ENCODE measurements at places on chromosomes 2 and 18.
A peak's percentile ranks its signal among the peaks of the same experiment; 100 is the strongest.

- DNase-seq: no peak
These were observed 96.0 kb upstream of the GATA6 start for GRCh38 chr18:22073411-22073810.

DNA sequence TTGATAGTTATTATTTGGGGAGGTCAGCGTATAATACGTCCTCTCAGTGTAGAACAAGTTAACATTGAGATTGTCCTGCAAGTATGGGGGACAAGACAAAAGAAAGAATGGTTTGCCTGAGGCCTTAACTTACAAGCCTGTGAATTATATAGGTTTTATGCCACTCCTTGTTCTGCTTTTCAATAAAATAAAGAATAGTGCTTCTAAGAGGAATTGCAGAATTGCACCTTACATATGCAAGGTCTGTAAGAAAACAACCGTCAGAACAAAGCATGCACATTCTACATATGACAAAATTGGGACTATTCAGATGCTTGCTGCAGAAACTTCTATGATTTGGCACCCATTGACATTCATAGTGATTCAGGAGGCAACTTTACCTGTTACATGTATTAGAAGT is 785.0 kb downstream of the NR4A2 start:
- DNase-seq: peak; percentile 61

DNA sequence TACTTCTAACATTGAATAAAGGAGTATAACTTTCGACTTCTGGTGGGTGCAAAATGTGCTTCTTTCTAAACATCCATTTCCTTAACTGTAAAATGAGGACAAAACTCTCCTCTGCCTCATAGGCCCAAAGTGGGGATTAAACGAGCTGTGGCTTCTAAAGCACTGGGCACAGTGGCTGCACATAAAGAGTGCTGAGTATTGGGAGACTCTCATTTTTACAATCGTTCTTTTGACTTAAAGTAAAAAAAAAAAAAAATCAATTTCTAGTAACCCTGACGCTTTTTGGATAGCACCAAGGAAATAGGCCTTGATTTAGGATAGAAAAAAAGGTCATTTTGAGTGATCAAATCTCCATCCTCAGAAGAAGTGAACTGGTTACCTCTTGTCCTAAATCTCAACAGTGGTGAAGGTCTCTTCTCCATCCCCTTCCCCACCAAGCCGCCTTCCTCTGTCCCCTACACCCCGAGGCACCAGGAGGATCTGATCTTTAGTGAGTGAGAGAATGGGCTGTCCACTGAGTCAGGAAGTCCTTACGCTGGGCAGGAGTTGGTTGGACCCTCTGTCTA is 161.6 kb downstream of the DDX1 start:
- DNase-seq: no peak

- no peak for DNase-seq
These were observed at the start of gene TNFAIP6 for GRCh38 chr2:151357359-151357758. TSS of gene TNFAIP6 (plus strand) at chr2:151357592. CDS start at chr2:151357667, 75 bp downstream.

DNA sequence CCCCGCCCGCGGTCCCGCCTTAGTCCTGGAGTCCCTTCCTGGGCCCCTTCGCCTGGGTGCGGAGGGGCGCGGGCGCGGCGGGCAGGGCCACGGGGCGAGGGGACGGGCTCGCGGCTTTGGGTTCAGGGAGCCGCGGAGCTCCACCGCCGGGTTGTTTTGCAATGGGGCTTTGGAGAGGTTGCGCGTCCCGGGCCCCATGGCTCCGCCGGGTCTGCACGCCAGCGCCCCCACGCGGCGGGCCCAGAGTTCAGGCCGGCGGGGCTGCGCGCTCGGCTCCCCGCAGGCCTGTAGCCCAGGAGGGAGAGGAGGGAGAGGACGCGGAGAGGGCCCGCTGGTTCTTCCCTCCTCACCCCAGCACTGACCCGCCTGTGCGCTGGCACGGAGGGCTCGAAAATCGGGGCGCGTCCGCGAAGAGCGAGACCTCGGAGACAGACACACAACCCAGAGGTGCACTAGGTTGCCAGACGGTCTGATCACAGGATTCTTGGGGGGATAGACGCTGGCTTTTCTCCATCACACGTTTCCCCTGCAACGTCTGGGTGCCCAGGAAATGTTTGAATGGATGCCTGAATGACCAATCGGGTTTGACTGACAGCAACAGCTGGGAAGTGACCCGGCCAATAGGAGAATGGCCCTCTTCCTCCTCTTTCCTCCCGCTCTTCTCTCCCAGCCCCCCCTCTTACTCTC is 4.9 kb upstream of the SIX2 start:
- peak; percentile 74 for DNase-seq

DNA sequence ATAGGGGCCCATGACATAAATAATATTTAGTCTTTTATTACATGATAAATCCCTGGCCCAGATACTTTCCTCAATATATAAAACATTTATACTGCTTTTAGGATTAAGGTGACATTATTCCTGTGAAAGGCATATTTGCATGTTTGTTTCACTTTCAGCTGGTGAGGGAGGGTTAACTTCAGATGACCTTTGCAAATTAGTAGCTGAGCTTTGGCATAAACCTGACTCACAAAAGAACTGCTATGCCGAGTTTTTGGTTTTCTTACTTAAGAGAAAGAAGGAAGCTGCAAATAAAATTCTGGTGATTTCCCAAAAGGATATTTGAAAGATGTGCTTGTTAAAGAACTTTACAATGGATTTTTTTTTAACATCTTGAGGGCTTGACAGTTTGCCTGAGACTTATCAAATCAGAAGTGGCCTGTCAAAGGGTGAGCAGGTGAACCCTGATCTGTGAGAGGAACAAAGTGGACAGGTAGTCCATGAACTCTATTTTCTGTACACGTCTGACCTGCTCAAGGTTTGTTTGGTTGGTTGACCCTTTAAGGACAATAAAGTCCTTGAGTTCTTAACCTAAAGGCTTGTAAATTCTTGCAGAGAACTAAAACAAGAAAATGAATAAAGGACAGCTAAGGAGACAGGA is 93.5 kb downstream of the FAM124B start:
- DNase-seq: no peak

DNA sequence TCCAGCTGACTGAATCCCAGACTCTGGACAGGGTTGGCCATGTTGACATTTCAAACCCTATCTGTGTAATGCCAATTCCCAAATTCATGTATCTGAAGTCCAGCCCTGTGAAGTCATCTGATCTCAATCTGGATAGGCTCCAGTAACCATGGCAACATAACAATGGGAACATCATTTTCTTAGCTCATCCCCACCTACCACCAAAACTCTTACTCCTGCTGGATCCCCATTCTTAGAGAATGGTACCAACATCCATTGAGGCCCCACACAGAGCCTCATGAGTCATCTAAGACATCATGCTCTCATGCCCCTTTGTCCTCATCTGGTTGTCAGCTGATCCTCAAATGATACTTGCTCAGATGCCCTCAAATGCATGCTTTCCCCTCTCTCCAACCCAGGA is 58.9 kb upstream of the TEX51 start:
- DNase-seq: no peak

All from NCI-H2227 treated with DMSO at 0.1 percent for 48 hours (cell line).